HCT116 (cell line): ENCODE measurements at places on chromosomes 6 and 20. TPM values are rescaled to one million over a fixed set of nuclear protein-coding genes. Genes with fewer than 3 reads are reported as not detected.

The DZANK1 gene
- total RNA-seq: 1.7 TPM

DNA sequence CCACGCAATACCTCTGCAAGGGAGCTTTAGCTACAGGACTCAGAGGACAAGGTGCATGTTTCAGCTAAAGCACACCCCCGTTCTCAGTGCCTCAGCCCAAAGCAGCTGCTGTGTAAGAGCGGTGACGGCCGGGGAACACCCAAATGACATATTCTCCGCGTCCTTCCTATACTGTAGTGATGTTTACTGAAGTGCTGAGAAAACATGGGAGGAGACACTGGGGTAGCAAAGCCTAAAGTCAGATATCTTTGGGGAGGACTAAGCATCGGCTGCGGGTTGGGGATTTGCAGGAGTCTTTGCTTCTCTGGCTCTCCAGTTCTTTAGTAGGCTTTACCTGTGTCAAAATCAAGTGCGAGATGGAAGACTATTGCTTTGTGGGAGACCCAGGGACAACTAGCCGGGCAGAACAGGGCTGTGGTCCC lies 1.7 kb downstream of the SLC22A23 start:
- DNase-seq: no peak

The RIPOR2 gene
- total RNA-seq: 0.44 TPM

The CTCFL gene
- total RNA-seq: 0.34 TPM
